ENCODE measurements at places on chromosomes 3 and 15. TPM values are rescaled to one million over a fixed set of nuclear protein-coding genes. Genes with fewer than 3 reads are reported as not detected.

Gene CSTA
- not detected for total RNA-seq

GRCh38 chr3:13044496-13045240 is 28.6 kb downstream of the IQSEC1 start:
- no peak overlapping the region for H3K4me3 ChIP-seq
- DNase-seq = no peak
- peaks cover 50% of the 10 kb centered on the region for H3K27me3 ChIP-seq
- H3K36me3 ChIP-seq = no peaks in the 10 kb centered on the region
- no peaks in the 10 kb centered on the region for H3K4me1 ChIP-seq

- H3K4me1 ChIP-seq = peaks cover 44% of the 10 kb centered on the region
- H3K27me3 ChIP-seq = peaks cover 6% of the 10 kb centered on the region
- DNase-seq = no peak
- no peak overlapping the region for H3K27ac ChIP-seq
Observed at GRCh38 chr15:89021224-89021623, 67.0 kb upstream of the ABHD2 start.

Gene GPR176
- total RNA-seq = 156 TPM

Gene ZBTB47
- 27.0 TPM for total RNA-seq

DNA sequence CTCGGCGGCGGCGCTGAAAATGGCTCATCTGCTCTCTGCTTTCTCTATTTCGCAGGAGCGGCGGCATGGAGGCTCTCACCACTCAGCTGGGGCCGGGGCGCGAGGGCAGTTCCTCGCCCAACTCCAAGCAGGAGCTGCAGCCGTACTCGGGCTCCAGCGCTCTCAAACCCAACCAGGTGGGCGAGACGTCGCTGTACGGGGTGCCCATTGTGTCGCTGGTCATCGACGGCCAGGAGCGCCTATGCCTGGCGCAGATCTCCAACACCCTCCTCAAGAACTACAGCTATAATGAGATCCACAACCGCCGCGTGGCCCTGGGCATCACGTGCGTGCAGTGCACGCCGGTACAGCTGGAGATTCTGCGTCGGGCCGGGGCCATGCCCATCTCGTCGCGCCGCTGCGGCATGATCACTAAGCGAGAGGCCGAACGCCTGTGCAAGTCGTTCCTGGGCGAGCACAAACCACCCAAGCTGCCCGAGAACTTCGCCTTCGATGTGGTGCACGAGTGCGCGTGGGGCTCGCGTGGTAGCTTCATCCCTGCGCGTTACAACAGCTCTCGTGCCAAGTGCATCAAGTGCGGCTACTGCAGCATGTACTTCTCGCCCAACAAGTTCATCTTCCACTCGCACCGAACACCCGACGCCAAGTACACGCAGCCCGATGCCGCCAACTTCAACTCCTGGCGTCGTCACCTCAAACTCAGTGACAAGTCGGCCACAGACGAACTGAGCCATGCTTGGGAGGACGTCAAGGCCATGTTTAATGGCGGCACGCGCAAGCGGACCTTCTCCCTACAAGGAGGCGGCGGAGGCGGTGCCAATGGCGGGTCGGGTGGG is 790 bp downstream of the SKOR1 start:
- DNase-seq = no peak
- H3K27ac ChIP-seq = no peak overlapping the region
- H3K27me3 ChIP-seq = peaks cover 64% of the 10 kb centered on the region
- no peak overlapping the region for H3K4me3 ChIP-seq

DNA sequence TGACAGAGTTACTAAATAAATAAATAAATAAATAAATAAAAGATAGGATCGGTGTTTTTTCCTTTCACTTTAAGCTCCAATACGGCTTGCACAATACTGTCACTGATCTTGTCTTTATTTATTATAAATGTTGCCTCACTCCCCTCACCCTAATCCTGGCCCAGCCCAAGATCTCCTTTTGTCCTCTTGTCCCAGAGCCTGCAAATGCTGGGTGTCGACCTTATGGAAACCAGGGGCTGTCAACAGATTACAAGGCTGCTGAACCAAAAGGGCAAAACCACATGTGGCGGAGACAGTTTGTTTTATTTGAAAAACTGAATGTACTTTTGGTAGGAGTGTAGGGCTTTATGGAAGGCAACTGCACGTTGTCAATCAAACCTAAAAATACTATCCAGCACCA is 75.9 kb downstream of the RFTN1 start:
- H3K27ac ChIP-seq = peak overlapping the region; percentile 53
- no peaks in the 10 kb centered on the region for H3K27me3 ChIP-seq
- peaks cover 47% of the 10 kb centered on the region for H3K4me1 ChIP-seq
- no peak for DNase-seq

GRCh38 chr3:24167429-24167828 is 222.3 kb downstream of the NR1D2 start:
- DNase-seq = no peak
- no peaks in the 10 kb centered on the region for H3K36me3 ChIP-seq
- no peaks in the 10 kb centered on the region for H3K27me3 ChIP-seq
- no peak overlapping the region for H3K4me3 ChIP-seq
- H3K27ac ChIP-seq = no peak overlapping the region

- no peak overlapping the region for H3K27ac ChIP-seq
- H3K4me1 ChIP-seq = peaks cover 15% of the 10 kb centered on the region
- H3K27me3 ChIP-seq = peaks cover 11% of the 10 kb centered on the region
Observed at GRCh38 chr3:134625462-134625861, 25.4 kb downstream of the KY start.

Gene GOLGA8G
- total RNA-seq = 0.16 TPM

Gene A4GNT
- total RNA-seq = not detected

- peaks cover 6% of the 10 kb centered on the region for H3K36me3 ChIP-seq
- H3K4me3 ChIP-seq = no peak overlapping the region
- no peak for DNase-seq
- peaks cover 15% of the 10 kb centered on the region for H3K4me1 ChIP-seq
- H3K27me3 ChIP-seq = no peaks in the 10 kb centered on the region
- no peak overlapping the region for H3K27ac ChIP-seq
Observed at GRCh38 chr3:129777806-129778205, 115.7 kb downstream of the TMCC1 start.

- H3K4me3 ChIP-seq = no peak overlapping the region
- no peak for DNase-seq
- H3K4me1 ChIP-seq = no peaks in the 10 kb centered on the region
- H3K36me3 ChIP-seq = peaks cover 6% of the 10 kb centered on the region
- H3K27ac ChIP-seq = no peak overlapping the region
Observed at GRCh38 chr3:196849180-196849741, 18.5 kb upstream of the SENP5 start.

DNA sequence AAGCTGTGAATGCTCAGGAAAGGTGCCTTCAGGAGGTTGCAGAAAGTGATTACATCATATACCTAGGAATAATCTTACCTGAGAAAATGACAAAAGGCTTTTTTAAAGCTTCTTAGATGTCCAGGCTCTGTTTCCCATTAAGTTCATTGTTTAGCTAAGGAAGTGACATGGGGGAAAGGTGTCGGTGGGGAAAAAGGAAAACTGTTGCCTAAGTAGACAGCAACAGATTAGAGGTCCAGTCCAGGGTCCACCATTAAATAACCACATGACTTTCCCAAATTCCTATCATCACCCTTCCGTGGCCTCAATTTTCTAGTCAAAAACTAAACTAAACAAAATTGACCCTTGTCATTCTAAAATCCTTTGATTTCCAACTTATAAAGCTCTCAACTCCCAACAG is 4.3 kb downstream of the WWTR1 start:
- H3K4me3 ChIP-seq = peak overlapping the region; percentile 96
- H3K4me1 ChIP-seq = peaks cover 55% of the 10 kb centered on the region
- H3K27me3 ChIP-seq = no peaks in the 10 kb centered on the region
- no peak for DNase-seq

Gene TM4SF1
- total RNA-seq = 70.1 TPM

- no peaks in the 10 kb centered on the region for H3K27me3 ChIP-seq
- H3K36me3 ChIP-seq = no peaks in the 10 kb centered on the region
- H3K27ac ChIP-seq = no peak overlapping the region
Observed at GRCh38 chr15:54829821-54830220, 366.9 kb downstream of the RSL24D1 start.

Gene GAP43
- total RNA-seq = not detected

Gene ZIC1
- total RNA-seq = 0.27 TPM

DNA sequence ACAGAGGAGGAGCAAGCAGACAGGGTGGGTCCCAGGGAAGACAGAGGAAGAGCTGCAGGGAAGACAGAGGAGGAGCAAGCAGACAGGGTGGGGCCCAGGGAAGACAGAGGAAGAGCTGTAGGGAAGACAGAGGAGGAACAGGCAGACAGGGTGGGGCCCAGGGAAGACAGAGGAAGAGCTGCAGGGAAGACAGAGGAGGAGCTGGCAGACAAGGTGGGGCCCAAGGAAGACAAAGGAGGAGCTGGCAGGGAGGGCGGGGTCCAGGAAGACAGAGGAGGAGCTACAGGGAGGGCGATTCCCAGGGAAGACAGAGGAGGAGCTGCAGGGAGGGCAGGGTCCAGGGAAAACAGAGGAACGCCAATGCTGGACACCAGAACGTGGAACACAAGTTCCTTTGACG is 66.5 kb downstream of the PLXNA1 start:
- H3K4me3 ChIP-seq = no peak overlapping the region
- H3K4me1 ChIP-seq = no peaks in the 10 kb centered on the region
- H3K27me3 ChIP-seq = peaks cover 30% of the 10 kb centered on the region
- DNase-seq = no peak

- no peak overlapping the region for H3K27ac ChIP-seq
- H3K4me1 ChIP-seq = no peaks in the 10 kb centered on the region
Observed at GRCh38 chr15:83904107-83905040, 250.5 kb downstream of the ADAMTSL3 start.

- H3K36me3 ChIP-seq = peaks cover 10% of the 10 kb centered on the region
- peak overlapping the region; percentile 95 for H3K27ac ChIP-seq
- H3K27me3 ChIP-seq = peaks cover 5% of the 10 kb centered on the region
- H3K4me1 ChIP-seq = peaks cover 87% of the 10 kb centered on the region
Observed at GRCh38 chr15:90557186-90558084, 27.7 kb downstream of the CRTC3 start.

DNA sequence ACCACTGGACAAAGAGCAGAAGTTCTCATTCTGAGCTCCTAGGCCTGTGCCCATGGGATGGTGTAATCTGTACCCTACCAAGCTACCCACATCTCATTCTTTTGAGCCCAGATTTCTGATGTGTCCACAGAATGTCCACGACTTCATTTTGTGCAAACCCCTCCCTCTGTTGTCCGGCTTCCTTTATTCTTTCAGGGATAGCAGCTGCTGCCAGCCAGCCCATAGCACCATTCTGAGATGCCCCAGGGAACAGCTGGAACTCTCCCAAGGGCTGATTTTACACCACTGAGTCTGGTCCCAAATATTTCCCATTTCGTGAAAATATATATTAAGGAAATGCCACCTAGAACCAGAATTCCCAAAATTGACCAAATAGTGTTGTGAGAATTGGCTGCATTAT is 236.6 kb downstream of the SATB1 start:
- no peak for DNase-seq
- H3K4me1 ChIP-seq = peaks cover 15% of the 10 kb centered on the region
- no peaks in the 10 kb centered on the region for H3K27me3 ChIP-seq
- H3K36me3 ChIP-seq = no peaks in the 10 kb centered on the region

Gene PP2D1
- total RNA-seq = not detected

Gene LRTM1
- not detected for total RNA-seq

DNA sequence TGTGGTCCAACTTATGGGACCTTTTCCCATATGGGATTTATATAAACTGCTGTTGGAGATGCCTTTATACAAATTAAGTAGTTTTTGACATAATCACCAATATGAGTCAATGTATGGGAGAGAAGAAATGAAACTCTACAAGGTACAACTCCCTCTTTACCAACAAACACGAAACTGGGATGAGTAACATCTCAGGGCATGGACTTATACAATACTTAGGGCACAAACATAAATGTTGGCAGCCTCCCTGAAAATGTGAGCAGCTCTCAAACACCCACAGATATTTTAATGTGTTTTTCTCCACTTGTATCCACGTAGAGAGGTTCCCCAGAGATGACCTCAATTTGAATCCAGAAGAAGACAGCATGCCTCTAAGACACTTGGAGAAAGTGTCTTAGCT is 161.6 kb downstream of the MAGI1 start:
- H3K4me1 ChIP-seq = peaks cover 24% of the 10 kb centered on the region
- DNase-seq = no peak
- H3K4me3 ChIP-seq = no peak overlapping the region
- no peak overlapping the region for H3K27ac ChIP-seq
- H3K27me3 ChIP-seq = no peaks in the 10 kb centered on the region
- no peaks in the 10 kb centered on the region for H3K36me3 ChIP-seq

DNA sequence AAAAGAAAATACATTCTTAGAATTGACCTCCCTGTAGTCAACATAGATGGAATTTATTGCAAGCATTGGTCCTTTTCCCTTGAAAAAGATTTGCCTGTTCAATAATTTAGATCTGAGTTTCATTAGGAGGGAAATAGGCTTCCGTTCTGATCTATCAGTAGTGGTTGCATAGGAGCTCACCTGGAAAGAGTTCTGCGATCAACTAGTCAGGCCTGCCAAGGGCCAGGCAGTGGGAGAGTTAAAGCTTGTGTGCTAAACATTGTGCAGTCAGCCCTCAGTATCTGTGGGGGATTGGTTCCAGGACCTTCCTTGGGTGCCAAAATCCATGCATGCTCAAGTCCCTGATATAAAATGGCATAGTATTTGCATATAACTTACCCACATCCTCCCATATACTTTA is 29.6 kb upstream of the IDH2 start:
- no peak overlapping the region for H3K4me3 ChIP-seq
- no peaks in the 10 kb centered on the region for H3K4me1 ChIP-seq
- no peak overlapping the region for H3K27ac ChIP-seq
- peaks cover 38% of the 10 kb centered on the region for H3K27me3 ChIP-seq
- H3K36me3 ChIP-seq = no peaks in the 10 kb centered on the region
- no peak for DNase-seq

Measured in HFFc6 (cell line).